Activated naive CD4-positive, alpha-beta T cell (primary cell): ENCODE measurements at places on chromosomes 5 and 9.

DNA sequence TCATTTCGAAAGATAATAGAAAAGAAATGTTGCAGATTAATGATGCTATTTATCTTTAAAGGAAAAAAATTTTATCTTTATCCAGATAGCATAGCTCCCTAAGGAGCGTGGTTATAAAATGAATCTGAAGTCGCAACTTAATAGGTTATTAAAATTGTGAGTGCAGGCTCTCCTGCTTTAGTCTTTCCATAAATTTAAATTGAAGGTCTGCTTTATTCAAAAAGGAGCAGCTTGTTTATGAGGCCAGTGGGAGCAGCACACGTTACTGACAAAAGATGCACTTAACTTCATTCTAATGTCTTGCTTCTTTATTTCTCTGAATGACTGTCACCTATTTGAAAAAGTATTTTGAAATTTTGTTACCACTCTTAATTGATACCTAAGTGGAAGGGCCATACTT is 95.0 kb downstream of the ZCCHC7 start:
- DNase-seq, result no peak

DNA sequence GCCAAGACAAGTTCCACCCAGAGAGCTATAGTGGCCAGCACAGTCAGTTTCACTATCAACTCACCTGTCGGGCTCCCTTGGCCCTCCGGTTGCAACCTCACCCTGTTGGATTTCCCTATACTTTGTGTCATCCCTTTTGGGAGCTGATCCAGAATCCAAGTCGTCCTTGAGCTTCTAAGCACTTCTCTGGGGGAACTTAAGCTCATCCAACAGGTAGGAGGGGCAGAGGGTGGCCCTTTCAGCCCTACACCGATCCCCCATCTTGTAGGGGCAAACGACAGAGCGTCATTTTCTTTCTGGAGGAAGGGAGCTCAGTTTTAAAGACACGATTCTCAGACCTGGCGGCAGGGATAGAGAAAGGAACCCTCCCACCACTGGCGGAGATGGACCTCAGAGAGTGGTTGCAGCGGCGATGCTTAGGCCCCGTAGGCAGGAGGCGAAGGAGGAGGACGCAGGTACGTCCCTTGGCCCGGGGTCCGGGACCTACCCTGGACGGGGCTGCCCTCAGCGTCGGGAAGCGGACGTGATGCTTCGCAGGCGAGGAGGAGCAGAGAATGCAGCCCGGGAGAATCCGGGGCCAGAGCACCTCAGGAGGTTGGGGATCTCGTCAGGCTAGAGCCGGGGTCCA is 519 bp downstream of the ZER1 start:
- no peak for DNase-seq

DNA sequence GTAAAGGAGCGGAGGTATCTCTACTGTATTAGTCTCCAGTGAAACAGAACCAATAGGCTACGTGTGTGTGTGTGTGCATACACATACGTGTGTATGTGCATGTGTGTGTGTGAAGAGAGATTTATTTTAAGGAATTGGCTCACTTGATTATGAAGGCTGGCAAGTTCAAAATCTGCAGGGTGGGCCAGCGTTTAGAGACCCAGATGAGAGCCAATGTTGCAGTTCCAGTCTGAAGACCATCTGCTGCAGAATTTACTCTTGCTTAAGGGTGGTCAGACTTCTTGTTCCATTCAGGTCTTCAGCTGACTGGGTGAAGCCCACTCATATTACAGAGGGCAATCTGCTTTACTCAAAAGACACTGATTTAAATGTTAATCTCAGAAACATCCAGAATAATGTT is 119.2 kb downstream of the FGF18 start:
- DNase-seq, result no peak

DNA sequence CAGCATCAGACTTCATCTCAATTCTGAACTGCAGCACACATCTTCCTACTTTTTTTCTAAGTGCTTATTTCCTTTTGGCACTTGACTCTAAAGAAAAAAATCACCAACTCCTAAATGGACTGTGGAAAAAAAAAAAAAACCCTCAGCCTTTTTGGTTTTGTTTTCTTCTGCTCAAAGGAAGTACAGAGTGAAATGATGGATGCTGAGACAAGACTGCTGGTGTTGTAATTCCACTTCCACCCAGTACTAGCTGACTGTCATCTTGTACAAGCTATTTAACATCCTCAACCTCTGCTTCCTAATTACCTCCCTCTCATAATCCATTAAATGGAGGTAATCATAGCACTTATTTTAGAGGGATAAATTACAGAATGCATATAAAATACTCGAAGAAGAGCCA is 171.5 kb upstream of the GNA14 start:
- DNase-seq, result no peak

GRCh38 chr5:643811-644271 is 31.7 kb downstream of the CEP72 start:
- DNase-seq, result no peak

DNA sequence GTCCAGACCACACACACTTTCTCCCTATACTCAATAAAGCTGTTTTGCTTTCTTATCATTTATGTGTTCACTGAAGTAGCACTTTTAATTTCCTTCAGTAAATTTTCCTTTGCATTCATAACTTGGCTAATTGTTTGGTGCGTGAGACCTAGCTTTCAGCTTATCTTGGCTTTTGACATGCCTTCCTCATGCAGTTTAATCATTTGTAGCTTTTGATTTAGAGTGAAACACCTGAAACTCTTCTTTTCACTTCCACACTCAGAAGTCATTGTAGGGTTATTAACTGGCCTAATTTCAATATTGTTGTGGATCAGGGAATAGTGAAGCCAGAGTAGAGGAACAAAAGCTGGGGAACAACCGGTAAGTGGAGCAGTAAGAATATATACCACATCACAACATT is 114.7 kb downstream of the ST8SIA4 start:
- DNase-seq, result no peak

- no peak for DNase-seq
These were observed 411.2 kb upstream of the CTNND2 start for GRCh38 chr5:12315461-12315860.
